ENCODE measurements at places on chromosomes 6 and 20. TPM values are rescaled to one million over a fixed set of nuclear protein-coding genes. Genes with fewer than 3 reads are reported as not detected.

- no peak for ATAC-seq
Measured at GRCh38 chr6:104943781-104944180, 13.1 kb upstream of the LIN28B start.

DNA sequence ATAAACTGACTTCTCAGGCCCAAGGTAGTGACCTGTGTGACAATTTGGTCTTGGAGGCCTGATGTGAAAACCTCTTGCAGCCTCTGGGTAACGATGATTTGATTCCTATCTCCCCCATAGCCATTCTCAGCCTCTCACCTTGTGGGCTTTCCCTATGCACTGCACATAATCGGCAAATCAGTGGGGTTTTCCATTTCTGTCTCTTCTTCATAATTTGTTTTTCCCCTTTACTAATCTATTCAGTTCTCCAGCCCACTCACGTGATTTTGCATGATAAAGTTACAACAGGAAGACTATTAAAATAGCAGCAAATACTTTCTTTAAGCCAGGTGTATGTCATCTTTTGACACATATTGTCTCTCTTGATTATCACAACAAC is 893.7 kb downstream of the TFAP2A start:
- no peak for ATAC-seq

DNA sequence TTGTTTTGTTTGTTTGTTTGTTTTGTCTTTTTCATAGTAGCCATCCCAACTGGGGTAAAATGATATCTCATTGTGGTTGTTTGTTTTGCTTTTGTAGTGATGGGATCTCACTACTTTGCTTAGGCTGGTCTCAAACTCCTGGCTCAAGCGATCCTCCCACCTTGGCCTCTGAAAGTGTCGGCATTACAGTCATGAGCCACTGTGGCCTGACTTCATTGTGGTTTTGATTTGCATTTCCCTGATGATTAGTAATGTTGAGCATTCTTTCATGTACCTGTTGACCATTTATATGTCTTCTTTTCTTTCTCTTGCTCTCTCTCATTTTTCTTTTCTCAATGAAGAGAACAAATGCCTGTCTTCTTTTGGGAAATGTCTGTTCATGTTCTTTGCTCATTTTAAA is 30.8 kb upstream of the HLA-DOA start:
- ATAC-seq: no peak

DNA sequence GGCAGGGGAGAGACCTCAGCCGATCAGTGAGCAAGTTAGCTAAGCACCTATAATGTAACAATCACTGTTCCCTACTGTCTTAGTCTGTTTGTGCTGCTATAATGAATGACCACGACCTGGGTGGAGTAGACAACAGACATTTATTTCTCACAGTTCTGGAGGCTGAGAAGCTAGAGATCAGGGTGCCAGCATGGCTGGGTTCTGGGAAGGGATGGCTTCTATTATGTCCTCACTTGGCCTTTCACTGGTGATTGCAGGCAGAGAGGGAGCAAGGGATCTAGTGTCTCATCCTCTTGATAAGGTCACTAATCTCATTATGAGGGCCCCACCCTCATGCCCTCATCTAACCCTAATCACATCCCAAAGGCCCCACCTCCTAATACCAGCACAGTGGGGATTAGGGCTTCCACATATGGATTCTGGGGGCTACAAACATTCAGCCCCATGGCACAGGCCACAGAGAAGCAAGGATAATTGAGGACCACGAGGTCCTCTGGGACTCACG is 162.5 kb downstream of the CD83 start:
- no peak for ATAC-seq

DNA sequence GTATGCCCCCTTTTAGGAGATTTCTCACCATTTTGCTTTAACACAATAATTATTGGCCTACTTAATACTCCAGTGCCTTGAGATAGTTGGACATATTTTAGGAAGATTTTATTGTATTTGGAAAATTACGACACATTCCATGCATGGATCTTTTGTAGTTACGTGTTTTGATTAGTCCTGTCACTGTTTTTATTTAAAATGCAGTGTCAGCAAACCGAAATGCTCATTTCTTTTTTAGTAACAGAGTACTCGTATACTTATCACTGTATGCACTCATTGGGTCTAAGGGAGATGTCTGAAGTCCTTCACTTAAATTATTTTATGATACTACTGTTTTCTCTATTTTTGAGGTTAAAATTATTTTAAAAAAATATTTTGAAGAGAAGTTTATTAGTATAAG is 153.8 kb downstream of the QKI start:
- no peak for ATAC-seq

- no peak for ATAC-seq
Measured at GRCh38 chr20:19081937-19082336, 130.5 kb upstream of the SLC24A3 start.

- ATAC-seq: peak; percentile 53
Measured at GRCh38 chr20:59948828-59949720, 8.9 kb downstream of the FAM217B start.

DNA sequence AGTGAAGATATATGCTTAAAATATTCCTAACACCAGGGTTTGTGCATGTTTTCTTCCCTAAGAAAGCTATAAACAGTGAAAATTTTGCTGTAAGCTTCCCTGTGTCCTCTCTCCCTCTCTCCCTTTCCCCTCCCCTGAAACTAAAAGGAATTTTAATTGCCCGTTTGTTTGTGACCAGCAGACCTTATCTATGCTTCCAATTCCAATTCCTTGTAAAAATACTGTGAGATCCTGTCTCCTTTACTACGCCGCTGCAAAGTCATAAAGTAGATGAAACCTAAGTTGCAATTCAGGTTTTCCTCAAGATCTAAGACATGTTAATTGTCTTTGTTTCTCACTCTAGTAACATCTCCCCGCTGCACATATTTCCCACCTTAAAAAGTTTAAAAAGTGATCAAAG is 82.3 kb downstream of the DNAH8 start:
- ATAC-seq: no peak

DNA sequence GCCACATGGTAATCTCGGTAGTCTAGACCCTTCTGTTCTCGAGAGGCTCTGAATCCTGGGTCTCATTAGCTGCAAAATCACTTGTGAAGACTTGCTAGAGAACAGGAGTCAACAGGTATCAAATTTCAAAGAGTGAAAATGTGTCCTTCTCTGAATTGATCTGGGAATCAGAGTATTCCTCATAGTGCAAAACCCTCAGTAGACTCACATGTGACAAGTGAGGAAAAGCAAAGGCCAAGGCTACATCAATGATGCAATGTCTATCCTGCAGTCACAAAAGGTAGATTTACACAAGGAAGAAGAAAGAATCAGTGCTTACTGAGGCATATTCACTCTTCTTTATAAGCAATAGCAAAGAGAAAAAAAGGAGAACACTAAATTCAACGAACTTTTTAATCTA is 1220.0 kb upstream of the GJE1 start:
- no peak for ATAC-seq

- peak; percentile 35 for ATAC-seq
Measured at GRCh38 chr6:75931011-75931680, 141.3 kb downstream of the IMPG1 start.

DNA sequence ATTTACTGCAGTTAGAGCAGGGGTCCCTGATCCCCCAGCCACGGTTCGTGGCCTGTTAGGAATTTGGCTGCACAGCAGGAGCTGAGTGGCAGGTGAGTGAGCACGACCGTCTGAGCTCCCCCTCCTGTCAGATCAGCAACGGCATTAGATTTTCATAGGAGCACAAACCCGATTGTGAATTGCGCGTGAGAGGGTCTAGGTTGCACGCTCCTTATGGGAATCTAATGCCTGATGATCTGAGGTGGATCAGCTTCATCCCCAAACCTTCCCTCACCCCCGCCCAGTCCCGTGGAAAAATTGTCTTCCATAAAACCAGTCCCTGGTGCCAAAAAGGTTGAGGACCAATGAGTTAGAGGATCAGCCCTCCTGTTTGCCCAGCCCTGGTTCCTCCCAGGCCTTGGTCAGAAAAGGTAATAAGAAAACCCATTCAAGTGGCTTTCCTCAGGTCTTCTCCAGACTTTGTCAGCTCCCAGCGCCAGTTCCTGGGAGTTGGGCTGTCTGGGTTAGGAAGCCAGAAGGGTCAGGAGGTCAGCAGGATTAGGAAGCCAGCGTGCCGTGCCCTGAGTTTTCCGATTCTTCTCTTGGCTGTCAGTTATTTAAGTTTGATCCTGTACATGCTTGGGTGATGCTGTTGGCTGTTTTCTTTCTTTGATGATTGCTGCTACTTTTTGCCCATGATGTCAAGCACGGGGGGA is 139.9 kb upstream of the PMEPA1 start:
- no peak for ATAC-seq

DNA sequence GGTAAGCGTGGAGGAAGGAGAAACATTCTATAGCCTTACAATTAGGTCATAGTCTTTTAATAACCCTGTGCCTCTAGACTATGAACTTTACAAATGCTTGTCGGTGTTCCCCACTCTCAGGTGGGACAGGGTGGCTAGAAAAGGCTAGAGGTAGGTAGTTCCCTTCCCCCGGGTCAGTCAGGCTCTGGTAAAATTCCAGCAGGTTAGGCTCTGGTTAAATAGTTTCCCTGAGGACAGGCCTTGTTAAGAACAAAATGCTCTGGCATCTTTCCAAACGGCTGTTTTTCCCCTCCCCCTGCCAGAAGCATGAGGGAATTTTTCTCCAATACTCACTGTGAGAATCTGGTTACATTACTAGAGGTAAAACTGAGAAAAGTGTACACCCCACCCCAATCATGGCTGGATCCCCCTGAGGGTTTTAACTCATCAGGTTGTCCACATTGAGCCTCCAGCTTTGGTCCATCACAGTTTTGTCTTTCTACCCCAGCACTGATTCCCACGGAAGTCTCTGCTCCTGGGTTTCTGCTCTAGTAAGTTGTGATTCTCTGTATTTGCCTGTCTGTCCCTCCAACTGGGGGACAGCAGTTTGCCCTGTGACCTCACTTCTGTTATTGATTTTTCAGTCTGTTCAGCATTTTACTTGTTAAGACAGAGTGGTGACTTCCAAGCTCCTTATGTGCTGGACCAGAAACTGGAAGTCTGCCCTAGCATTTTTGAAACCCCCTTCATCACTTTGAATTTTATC is 84.7 kb upstream of the ADGRF1 start:
- ATAC-seq: no peak

DNA sequence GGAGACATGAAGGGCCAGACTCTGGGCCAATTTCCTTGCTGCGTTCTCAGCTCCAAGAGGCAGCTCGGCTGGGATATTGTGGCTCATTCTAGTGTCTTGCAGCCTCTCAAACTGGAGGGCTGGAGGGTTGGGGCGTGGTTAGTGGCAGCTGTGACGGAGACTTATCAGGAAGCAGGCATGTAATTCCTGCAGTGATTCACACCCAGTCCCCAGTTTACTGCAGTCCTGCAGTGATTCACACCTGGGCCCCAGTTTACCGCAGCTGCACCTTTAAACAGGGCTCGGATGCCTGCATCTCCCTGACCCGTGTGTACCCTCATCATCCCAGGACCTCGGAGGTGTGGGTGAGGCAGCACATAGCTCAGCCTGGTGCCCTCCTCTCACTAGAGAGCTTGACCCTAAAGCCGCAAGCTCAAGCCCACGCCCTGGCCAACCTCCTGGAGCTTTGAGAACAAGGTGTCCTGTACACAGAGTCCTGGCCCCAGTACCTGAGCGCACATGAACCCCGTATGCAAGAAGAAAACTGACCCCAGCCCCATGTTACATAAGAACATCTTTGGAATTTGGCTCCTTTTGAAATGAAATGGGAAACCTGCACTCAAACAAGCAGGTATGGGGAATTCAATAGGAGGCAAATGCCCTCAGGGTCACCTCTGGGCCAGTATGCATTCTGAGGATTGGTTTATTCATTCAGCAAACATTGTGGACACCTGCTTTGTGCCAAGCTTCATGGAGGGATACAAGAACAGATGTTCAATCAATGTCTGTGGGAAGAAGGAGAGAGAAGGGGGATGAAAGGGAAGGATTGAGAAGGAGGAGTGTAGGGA is 55.3 kb upstream of the FAM83D start:
- peak; percentile 98 for ATAC-seq

- ATAC-seq: peak; percentile 88
Measured at GRCh38 chr20:46394872-46395760, 11.3 kb downstream of the ELMO2 start.

- no peak for ATAC-seq
Measured at GRCh38 chr20:63587256-63587655, 13.2 kb upstream of the HELZ2 start.

DNA sequence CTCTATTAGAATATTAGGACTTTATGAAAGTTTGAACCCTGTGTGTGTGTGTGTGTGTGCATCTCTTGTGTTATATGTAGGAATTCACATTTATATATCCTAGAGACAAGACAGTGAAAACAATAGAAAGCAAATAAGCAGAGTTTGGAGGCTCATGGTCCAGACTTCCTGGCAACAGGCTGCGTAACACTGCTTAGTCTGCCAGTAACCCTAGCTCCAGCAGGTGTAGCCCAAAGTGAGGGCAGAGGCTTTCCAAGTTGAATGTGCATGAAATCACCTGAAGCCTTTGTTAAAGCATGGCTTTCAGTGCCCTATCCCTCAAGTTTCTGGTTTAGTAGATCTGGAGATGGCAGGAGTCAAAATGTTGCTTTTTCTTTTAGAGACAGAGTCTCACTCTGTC is 569.9 kb downstream of the KIF16B start:
- ATAC-seq: no peak

- no peak for ATAC-seq
Measured at GRCh38 chr6:13668291-13668928, 43.2 kb downstream of the RANBP9 start.

DNA sequence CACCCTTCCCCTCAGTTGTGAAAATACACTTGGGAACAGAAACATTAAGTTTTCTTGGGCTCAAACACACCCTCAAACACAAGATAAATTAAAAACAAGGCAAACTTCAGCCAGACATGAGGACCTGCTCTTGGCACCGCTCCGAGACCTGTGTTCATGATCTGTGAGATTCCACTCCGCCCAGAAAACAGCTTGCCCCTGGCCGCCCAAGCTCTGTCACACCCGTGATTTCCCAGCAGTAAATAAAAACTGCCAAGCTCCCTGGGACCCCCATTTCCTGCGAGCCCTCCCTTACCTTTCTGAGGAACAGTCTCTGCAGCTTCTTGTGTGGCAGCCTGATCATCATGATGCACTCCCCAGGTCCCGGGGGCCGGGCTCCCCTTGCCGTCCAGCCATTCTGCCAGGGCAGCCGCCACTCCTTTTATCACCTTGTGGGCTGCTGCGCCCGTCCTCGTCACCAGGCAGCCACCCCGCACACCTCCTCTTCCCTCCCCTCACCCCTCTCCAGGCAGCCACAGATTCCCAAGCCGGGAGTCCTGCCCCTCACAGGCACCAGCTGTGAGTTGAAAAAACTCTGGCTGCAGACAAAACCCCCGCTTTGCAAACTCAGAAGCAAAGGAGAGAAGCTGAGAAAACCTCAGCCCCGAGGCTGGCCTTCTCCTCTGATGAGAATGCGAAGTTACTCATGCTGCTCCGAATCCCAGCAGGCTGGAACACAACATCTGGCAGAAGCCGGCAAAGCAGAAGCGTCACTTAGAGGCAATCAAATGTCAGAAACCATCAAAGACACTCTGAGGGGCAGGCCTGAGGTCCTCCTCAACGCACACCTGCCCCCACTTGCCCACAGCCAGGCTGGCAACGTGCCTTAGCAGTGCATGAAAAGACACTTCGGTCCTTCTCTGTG is 130.4 kb upstream of the RPS6KA2 start:
- peak; percentile 93 for ATAC-seq

Gene CPXM1
- 53.5 TPM for total RNA-seq

Gene NKX2-4
- not detected for total RNA-seq

Gene MYCT1
- total RNA-seq: 0.09 TPM

Gene EYS
- 1.1 TPM for total RNA-seq
